ENCODE measurements at places on chromosomes 11 and 22. TPM values are rescaled to one million over a fixed set of nuclear protein-coding genes. Genes with fewer than 3 reads are reported as not detected.

GRCh38 chr22:45503050-45503815 lies 550 bp downstream of the FBLN1 start:
- H3K27me3 ChIP-seq: no peaks in the 10 kb centered on the region
- H3K4me3 ChIP-seq: peak overlapping the region; percentile 85
- peak overlapping the region; percentile 96 for H3K27ac ChIP-seq
- peaks cover 32% of the 10 kb centered on the region for H3K4me1 ChIP-seq
- no peaks in the 10 kb centered on the region for H3K36me3 ChIP-seq

DNA sequence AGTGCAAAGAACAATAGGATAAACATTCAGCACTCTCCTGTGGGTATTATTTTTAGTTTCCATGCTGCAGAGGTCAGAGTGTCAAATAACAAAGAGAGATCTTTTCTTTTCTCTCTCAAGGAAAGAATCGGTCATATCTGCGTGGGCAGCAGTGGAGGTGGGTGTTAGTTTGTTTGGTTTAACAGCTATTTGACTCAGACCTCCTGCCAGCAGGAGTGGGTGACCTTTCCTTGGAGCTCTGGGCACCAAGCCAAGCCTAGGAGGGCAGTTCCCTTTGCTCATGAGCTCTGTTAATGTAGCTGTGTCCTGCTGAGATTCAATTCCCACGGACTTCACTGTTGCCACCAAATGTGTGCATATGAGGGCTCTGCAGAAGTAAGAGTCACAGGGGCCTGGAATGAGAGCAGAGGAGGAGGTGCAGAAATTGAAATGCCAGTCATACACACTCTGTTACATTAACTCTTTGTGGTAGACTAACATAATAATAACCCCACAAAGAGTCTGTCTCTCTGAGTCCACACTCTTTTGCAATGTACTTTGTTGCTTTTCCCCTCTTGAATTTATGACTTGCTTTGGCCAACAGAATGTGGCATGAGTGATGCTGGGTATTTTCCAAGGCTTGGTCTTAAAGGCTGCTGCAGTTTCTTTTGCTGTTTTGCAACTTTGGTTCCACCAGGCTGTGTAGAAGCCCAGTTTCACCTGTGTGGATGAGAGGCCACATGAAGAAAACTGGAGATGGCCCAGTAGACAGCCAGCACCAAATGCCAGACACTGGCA lies 76.0 kb upstream of the GRK3 start:
- H3K27ac ChIP-seq: peak overlapping the region; percentile 46
- H3K4me3 ChIP-seq: no peak overlapping the region
- H3K36me3 ChIP-seq: peaks cover 31% of the 10 kb centered on the region
- peaks cover 15% of the 10 kb centered on the region for H3K4me1 ChIP-seq
- H3K27me3 ChIP-seq: no peaks in the 10 kb centered on the region

SESN3 gene
- total RNA-seq: 104 TPM

GRCh38 chr11:124917115-124917637 lies 1.9 kb upstream of the HEPN1 start:
- H3K36me3 ChIP-seq: no peaks in the 10 kb centered on the region
- no peak overlapping the region for H3K4me3 ChIP-seq
- DNase-seq: no peak
- H3K27me3 ChIP-seq: no peaks in the 10 kb centered on the region

All from chondrocyte (in vitro differentiated cells).